ENCODE measurements at places on chromosomes 2 and 18.

- DNase-seq, result no peak
These were observed 41.4 kb downstream of the OXER1 start for GRCh38 chr2:42722320-42723190.

GRCh38 chr2:168571061-168571460 lies 115.0 kb downstream of the CERS6 start:
- DNase-seq, result no peak

GRCh38 chr18:36025025-36025424 lies 42.3 kb downstream of the RPRD1A start:
- no peak for DNase-seq

DNA sequence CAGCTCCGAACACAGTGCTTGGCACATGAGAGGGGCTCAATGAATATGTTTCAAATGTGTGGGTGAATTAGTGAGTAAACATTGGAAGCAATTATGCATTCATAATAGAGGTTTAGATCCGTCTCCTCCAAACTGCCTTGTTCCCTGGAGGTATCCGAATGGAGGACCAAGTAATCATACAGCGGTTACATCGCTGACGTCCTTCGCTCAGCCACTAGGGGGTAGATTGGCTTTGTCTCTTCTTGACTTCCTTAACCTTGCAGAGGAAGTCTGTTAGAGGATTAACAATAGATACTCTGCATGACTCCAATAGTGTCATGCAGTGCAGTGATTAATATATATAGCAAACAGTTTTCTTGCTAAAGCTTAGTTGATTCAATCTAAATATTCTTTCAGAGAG lies 517.0 kb downstream of the PTPRM start:
- DNase-seq, result no peak

DNA sequence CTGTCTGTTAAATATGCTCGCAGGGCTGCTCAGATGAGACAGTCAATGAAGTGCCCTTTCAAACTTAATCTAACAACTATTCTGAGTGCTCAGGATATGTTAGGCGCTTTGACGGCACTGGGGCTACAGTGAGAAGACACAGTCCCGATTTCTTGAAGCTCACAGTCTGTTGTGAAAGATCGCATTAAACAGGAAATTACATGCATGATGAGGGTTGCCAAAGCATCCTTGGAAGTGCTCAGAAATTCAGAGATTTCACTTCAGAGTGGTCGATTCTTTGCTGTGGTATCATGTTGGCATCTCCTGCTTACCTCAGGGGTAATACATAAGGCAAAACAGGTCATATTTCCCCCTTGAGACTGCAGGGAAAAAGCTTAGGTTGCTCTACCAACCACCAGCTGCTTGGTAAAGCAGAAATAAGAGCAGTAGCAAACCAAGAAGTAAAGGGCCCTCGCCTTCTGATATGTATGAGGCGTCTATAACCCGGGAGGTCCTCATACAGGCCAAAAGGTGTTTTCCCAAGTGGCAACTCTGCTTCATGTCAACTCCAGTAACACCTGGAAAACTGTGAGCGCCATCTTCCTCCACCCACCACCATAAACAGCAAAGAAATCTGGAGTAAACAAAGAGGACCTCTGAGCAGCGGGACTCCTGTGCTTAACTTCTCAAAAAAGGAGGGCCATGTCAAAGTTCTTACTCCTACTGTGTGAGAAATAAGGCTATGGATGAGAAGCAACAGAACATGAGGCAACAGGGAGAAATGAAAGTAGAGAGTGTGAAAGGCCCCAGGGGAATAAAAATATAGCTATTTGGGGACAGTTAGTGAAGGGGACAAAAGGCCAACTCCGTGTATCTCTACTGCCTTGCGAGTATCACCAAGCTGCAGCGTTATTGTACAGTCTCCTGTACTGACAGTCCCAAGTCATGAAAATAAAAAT lies 79.3 kb downstream of the CLHC1 start:
- no peak for DNase-seq

- DNase-seq, result no peak
These were observed 48.6 kb downstream of the NRP2 start for GRCh38 chr2:205730701-205731582.

DNA sequence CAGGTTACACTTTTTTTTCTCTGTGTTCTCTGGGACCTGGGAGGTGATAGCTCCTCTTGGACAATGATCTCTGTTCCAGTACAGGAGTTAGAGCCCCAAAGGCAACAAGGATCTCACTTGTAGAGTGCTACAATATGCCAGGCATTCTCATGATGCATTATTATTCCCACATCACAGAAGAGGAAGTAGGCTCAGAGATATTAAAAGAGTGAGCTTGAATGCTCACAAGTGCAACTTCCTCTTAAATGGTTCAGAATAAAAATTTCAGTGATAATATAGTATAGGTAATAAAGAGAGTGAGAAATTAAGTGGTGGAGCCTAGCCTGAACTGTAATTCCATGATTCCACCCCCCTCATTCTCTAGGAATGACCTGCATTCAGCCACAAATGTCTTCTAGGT lies 21.4 kb downstream of the POLE4 start:
- no peak for DNase-seq

GRCh38 chr18:10785798-10786197 lies 260.0 kb downstream of the NAPG start:
- no peak for DNase-seq

DNA sequence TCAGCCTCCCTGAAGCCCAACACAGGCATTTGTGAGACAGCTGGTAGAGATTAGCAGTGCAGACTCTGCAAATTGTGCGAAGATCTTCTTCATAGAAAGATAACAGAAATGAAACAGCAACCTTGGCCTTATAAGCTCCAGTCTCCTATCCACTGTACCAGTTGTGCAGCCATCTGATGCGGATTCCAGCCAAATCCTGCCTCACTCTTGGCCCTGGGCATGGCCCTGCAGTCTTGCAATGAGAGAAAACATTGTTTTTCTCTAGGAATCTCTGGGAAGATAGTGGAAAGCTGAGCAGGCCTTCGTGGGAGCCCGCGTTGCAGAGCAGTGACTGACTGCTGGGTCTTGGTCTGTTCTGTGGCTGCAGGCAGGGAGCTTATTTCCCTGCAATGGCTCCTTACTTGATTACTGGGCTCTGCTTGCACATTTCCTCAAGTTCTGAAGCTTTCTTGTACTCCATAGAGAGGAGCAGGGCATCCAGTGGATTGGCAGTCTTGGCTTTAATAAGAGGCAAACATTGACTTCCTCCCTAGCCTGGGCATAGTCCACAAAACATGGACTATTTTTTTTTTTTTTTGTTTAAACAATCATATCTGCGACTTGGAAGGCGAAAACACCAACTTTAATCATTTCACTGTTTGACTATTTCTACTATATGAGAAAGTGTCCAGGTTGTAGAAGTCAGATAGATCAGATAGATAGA lies 193.0 kb downstream of the ACTR3 start:
- DNase-seq, result no peak

- no peak for DNase-seq
These were observed 40.2 kb downstream of the NIFK start for GRCh38 chr2:121696410-121696930.

- DNase-seq, result no peak
These were observed 176.6 kb upstream of the CREB1 start for GRCh38 chr2:207352978-207353671.
